Calu3 (cell line): ENCODE measurements at places on chromosomes 1 and 21. TPM values are rescaled to one million over a fixed set of nuclear protein-coding genes. Genes with fewer than 3 reads are reported as not detected.

SAMSN1 gene
- total RNA-seq, result 0.93 and 1.5 TPM in 2 replicates

MTR gene
- total RNA-seq, result 30.4 and 37.0 TPM in 2 replicates

CGN gene
- 113 and 131 TPM in 2 replicates for total RNA-seq

SLC30A10 gene
- 0.32 TPM in 1 of 2 replicates, not detected in the other for total RNA-seq

DNA sequence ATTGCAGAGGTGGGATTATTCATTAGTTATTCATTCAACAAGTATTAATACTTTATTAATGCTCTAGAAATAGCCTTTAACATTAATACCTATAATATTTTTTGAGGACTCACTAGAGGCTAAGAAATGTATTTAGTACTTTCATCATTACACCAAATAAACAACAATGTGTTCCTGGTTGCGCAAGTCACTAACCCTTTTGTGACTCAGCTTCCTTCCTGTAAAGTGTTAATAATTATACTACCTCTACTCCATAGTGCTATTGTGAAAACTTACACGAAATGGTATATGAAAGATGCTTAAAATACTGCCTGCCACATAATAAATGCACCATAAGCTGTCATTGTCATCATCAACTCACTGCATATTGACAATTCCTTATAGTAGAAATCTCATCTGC is 431.0 kb downstream of the DPYD start:
- no peaks in the 10 kb centered on the region for H3K36me3 ChIP-seq
- no peak overlapping the region for H3K27ac ChIP-seq
- DNase-seq, result peak; percentile 11
- no peaks in the 10 kb centered on the region for H3K4me1 ChIP-seq
- H3K27me3 ChIP-seq, result no peaks in the 10 kb centered on the region

GRCh38 chr1:178060789-178061556 is 32.9 kb upstream of the RASAL2 start:
- H3K27ac ChIP-seq, result peak overlapping the region; percentile 48
- H3K4me3 ChIP-seq, result peak overlapping the region; percentile 42
- DNase-seq, result peak; percentile 38

GRCh38 chr1:165496501-165496900 is 47.3 kb upstream of the LRRC52 start:
- no peak for DNase-seq
- no peaks in the 10 kb centered on the region for H3K36me3 ChIP-seq
- H3K27ac ChIP-seq, result no peak overlapping the region
- no peaks in the 10 kb centered on the region for H3K4me1 ChIP-seq

- H3K4me3 ChIP-seq, result no peak overlapping the region
- DNase-seq, result no peak
- H3K27me3 ChIP-seq, result peaks cover 9% of the 10 kb centered on the region
Observed at GRCh38 chr1:207918581-207918980, 7.7 kb upstream of the CD34 start.

DNA sequence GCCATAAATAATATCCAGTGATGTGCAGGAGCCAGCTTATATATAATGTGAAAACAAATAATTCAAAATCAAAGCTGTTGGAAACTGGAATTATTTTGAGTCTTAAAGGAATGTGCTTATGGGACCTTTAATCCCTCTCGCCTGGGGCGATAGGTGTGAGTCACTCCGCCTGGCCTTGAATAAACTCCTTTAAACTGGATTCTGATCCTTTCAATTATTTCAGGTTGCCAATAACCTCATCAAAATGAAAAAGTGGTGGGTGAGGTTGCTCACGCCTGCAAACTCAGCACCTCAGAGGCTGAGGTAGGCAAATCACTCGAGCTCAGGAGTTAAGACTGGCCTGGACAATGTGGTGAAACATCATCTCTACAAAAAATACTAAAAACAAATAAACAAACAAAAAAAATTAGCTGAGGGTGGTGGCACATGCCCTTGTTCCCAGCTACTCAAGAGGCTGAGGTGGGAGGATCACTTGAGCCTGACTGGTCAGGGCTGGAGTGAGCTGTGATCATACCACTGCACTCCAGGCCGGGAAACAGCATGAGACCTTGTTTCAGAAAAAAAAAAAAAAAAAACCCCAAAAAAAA is 11.4 kb upstream of the SLC2A5 start:
- DNase-seq, result peak; percentile 45
- H3K4me3 ChIP-seq, result no peak overlapping the region
- no peak overlapping the region for H3K27ac ChIP-seq

- no peaks in the 10 kb centered on the region for H3K4me1 ChIP-seq
Observed at GRCh38 chr1:2906085-2906484, 104.6 kb upstream of the TTC34 start.

- H3K27me3 ChIP-seq, result no peaks in the 10 kb centered on the region
- H3K36me3 ChIP-seq, result no peaks in the 10 kb centered on the region
- no peak overlapping the region for H3K4me3 ChIP-seq
- DNase-seq, result no peak
- no peak overlapping the region for H3K27ac ChIP-seq
- peaks cover 31% of the 10 kb centered on the region for H3K4me1 ChIP-seq
Observed at GRCh38 chr1:54965624-54966340, 14.6 kb upstream of the TMEM61 start.

DNA sequence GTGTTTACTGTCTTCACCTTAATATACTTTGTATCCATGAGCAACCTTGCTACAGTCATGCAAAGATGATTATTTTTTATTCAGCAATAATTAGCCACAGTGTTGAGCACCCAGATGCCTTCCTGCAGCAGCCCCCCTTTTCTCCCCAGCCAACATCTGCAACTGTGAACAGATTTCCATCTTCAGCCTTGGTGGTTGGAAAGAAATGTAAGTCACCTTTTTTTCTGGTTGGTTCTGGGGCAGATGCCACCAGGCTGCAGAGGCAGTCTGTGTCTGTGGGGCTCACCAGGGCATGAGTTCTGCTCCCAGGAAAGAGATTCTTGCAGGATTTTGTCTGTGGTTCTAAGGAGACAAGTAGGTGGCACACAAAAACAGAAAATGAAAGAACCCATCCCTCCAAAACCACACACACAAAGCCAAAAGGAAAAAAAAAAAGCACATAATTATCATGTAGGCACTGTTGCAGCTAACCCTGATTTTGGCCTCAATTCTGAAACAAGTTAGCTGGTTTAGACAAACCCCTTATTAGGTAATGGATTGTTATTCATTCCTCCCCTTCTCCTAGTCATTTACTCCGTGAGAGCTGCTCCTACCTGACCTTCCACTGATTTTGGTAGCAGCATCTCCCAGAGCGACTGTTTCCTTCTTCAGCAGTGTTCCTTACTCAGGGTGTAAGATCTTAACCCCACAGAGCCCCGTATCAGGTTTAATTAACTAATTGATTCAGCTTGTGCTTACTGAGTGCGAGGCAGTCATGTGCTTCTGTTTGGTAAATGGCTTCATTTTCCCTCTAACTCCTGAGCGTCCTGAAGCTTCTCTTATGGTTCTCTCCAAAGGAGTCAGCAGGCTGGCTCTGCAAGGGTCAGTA is 36.5 kb downstream of the GALNT2 start:
- H3K36me3 ChIP-seq, result peaks cover 22% of the 10 kb centered on the region
- no peak for DNase-seq
- peak overlapping the region; percentile 72 for H3K4me3 ChIP-seq
- peak overlapping the region; percentile 80 for H3K27ac ChIP-seq
- peaks cover 73% of the 10 kb centered on the region for H3K4me1 ChIP-seq
